B cell (primary cell): ENCODE measurements at places on chromosomes 16 and 17. TPM values are rescaled to one million over a fixed set of nuclear protein-coding genes. Genes with fewer than 3 reads are reported as not detected.

Gene RPUSD1
- 28.6 and 46.1 TPM in 2 replicates for polyA plus RNA-seq

Gene CRYM
- 2.2 and 3.3 TPM in 2 replicates for polyA plus RNA-seq

Gene TBX21
- polyA plus RNA-seq, result 6.1 and 10.8 TPM in 2 replicates

Gene KIF19
- polyA plus RNA-seq, result 0.12 TPM in 1 of 2 replicates, not detected in the other

Gene RNF227
- polyA plus RNA-seq, result 5.8 and 11.8 TPM in 2 replicates
